ENCODE measurements at places on chromosomes 11 and 22. TPM values are rescaled to one million over a fixed set of nuclear protein-coding genes. Genes with fewer than 3 reads are reported as not detected.

Gene CADM1
- total RNA-seq: 91.4 TPM

Gene COPB1
- total RNA-seq: 254 TPM

Gene OR10A2
- not detected for total RNA-seq

Gene LRRC32
- total RNA-seq: 0.18 TPM

Gene P2RX6
- total RNA-seq: 1.6 TPM

Gene CD6
- 0.06 TPM for total RNA-seq

All from Daoy (cell line).